Lower leg skin (tissue), 4 donors: ENCODE measurements at places on chromosomes 13 and 19. TPM values are rescaled to one million over a fixed set of nuclear protein-coding genes. Genes with fewer than 3 reads are reported as not detected.

Gene GIPC3
- 0.52 TPM for total RNA-seq

Gene STOML3
- total RNA-seq: not detected

Gene CFAP97D2
- total RNA-seq: not detected

GRCh38 chr13:83121896-83122295 is 760.4 kb downstream of the SLITRK1 start:
- no peak for DNase-seq

DNA sequence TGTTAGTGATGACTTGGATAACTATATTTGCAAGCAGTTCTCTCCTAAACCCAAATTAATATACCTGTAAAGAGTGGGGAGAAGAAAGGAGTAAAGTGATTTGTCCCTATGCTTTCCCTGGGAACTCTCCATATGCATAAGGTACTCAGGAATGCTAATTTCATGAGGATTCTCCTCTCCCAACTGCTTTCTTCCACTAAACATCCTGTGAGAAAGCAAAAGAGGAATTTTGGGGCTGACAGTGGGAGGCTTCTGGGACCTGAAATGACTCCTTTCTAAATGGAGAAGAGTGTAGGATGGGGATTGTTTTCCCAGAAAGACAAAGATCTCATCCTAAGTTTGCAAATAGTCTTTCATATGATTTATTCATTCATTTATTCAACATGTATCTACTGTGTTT is 250.5 kb downstream of the TDRD3 start:
- DNase-seq: no peak

- no peak for DNase-seq
Measured at GRCh38 chr13:41696163-41697003, 239.0 kb downstream of the RGCC start.

GRCh38 chr13:20989656-20990321 is 71.6 kb downstream of the LATS2 start:
- DNase-seq: no peak

GRCh38 chr13:72029981-72030380 is 163.0 kb upstream of the DACH1 start:
- DNase-seq: no peak
